ENCODE measurements at places on chromosomes 5 and 9. TPM values are rescaled to one million over a fixed set of nuclear protein-coding genes. Genes with fewer than 3 reads are reported as not detected.

- H3K4me1 ChIP-seq = no peaks in the 10 kb centered on the region
- no peak for DNase-seq
- H3K27ac ChIP-seq = no peak overlapping the region
- no peaks in the 10 kb centered on the region for H3K36me3 ChIP-seq
Observed at GRCh38 chr5:116564312-116564711, 10.3 kb downstream of the SEMA6A start.

- no peak overlapping the region for H3K4me3 ChIP-seq
- peaks cover 4% of the 10 kb centered on the region for H3K27me3 ChIP-seq
- no peak overlapping the region for H3K27ac ChIP-seq
- H3K36me3 ChIP-seq = no peaks in the 10 kb centered on the region
- no peak for DNase-seq
Observed at GRCh38 chr5:14407746-14408175, 173.8 kb upstream of the OTULINL start.

DNA sequence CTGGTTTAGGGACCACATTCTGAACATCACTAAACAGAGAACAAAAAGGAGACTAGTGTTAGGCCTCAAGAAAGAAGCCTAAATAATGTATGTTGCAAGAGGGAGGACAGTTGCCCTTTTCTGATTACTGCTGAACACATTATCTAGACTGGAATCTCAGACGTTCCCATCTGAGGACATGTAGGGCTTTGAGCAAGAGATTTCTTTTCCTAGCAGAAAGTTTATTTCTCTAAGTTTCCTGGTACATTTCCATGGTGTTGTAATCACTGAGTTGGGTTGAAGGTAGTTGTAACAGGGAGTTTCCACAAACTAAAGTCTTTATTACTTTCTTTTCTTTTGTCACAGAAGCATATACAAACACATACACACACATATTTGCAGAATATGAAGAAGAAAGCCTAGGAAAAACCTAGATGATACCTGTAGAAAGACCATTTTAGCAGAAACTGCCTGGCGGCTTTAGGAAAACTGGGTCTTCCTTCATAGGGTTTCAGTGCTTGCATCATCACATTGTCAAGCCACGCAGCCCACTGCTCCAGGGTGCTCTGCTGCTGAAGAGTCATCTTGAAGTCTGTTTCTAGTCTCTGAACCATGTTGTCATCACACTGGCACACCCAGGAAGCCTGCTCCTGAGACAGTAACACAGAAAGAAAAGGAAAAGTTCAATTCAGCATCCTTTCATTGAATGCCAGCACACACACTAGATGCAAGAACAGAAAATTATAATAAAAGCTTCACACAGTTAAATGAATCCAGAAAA lies 269.1 kb downstream of the RFX3 start:
- H3K27ac ChIP-seq = no peak overlapping the region
- no peaks in the 10 kb centered on the region for H3K27me3 ChIP-seq
- peaks cover 47% of the 10 kb centered on the region for H3K36me3 ChIP-seq

DNA sequence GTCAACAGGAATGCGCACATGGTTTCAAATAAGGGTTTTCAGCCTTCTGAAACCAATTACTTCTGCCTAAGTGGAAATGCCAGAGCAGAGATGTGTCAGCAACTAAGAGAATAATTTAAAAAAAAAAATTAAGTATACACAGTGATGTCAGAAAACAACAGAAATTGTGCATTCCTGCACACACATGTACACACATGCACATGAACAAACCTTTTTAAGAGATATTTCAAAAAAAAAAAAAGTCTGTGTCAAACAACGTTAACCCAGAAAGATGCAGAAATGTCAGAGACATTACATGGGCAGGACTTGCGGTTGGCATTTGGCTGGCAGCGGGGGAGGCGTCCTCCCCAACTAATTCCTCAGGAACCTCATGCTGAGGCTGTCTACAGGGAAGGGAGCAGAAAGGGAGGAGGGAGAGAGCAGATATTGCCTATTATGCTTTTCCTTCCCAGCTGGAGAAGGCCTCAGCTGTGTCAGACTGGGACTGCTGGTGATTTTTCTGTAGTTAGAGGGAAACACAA lies 536.9 kb upstream of the WWC1 start:
- H3K27me3 ChIP-seq = no peaks in the 10 kb centered on the region
- no peaks in the 10 kb centered on the region for H3K4me1 ChIP-seq
- H3K27ac ChIP-seq = no peak overlapping the region
- no peaks in the 10 kb centered on the region for H3K36me3 ChIP-seq
- H3K4me3 ChIP-seq = no peak overlapping the region

- no peak overlapping the region for H3K4me3 ChIP-seq
- H3K36me3 ChIP-seq = no peaks in the 10 kb centered on the region
- H3K27ac ChIP-seq = peak overlapping the region; percentile 57
- peak; percentile 20 for DNase-seq
Observed at GRCh38 chr5:69024241-69024651, 69.6 kb upstream of the SLC30A5 start.

DNA sequence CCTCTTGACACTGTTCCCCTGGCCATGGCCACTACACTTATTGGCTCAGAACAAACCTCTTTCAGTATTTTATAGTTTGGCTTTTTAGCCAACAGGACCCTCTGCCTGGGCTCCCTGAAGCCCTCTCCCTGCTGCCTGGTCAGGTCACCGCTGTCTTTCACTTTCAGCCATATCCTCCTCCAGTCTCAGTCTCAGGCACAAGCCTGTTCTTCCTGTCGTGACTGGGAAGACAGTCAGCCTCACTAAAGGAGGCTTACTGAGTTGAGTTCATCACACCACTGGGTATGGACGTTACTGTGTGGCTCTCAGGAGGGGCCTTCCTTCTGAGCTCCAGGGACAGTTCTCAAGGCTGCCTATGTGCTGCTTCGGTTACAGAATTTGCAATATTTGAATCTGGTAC lies 2.0 kb downstream of the QSOX2 start:
- H3K36me3 ChIP-seq = no peaks in the 10 kb centered on the region
- H3K4me3 ChIP-seq = peak overlapping the region; percentile 89
- peaks cover 35% of the 10 kb centered on the region for H3K4me1 ChIP-seq
- DNase-seq = peak; percentile 28

- H3K4me3 ChIP-seq = no peak overlapping the region
- H3K27ac ChIP-seq = no peak overlapping the region
- peaks cover 13% of the 10 kb centered on the region for H3K4me1 ChIP-seq
- H3K27me3 ChIP-seq = peaks cover 45% of the 10 kb centered on the region
- no peaks in the 10 kb centered on the region for H3K36me3 ChIP-seq
- DNase-seq = no peak
Observed at GRCh38 chr5:176750144-176750543, 60.2 kb upstream of the UNC5A start.

The LAMC3 gene
- total RNA-seq = 0.34 TPM

The CYSRT1 gene
- 0.21 TPM for total RNA-seq

Measured in activated CD4-positive, alpha-beta memory T cell treated with anti-CD3 and anti-CD28 coated beads for 36 hours (primary cell).